ENCODE measurements at places on chromosomes 4 and X.

DNA sequence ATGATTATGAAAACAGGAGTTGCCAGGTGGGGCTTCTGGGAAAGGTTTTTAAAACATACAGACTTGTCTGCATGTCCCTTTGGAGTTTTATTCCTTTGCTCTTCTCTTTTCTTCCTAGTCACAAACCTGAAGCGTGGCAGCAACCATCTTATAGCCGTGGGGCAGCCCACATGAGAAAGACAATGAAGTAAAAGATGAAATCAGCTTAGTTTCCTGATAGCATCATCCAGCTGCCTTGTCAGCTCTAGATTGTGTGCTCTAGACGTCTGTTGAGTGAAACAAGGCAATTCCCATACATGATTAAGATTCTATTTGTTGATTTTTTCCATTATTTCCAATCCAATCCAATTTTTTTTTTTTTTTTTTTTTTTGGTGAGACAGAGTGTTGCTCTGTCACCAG is 68.9 kb downstream of the ELOVL6 start:
- DNase-seq, result no peak

DNA sequence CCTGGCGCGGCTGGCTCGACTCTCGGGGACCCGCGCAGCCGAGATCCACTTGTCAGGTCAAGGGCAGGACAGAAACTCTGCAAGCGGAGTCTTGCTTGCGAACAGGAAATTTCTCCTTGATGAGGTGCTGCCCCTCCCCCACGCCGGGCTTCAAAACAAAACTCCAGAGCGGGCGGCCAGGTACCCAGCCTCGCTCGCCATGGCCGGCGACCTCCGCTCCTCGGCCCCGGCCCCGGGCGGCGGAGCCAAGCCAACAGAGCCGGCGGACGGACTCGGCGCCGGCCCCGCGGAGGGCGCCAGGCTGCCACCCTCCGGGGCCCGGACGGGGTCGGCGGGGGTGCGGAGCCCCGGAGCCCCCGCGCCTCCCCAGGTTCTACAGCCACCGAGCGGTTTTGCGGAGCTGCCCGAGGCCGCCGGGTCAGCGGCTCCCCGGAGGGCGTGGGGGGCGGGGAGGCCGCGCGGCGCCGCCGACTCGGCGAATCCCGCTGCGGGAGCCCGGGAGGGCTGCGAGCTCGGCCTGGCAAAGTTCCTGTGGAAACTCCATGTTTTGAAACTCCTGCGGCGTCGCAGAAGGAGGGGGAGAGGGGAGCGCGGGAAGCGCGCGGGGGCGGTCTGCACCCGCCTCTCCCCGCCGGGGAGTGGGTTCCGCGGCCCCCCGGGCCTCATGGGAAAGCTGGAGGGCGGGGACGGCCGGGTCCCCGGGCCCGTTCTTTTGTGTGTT is 11.7 kb upstream of the BCOR start:
- DNase-seq, result no peak

GRCh38 chr4:183430317-183430993 is 14.0 kb upstream of the CDKN2AIP start:
- no peak for DNase-seq

- DNase-seq, result no peak
Observed at GRCh38 chr4:54215379-54216077, 13.6 kb upstream of the PDGFRA start.

DNA sequence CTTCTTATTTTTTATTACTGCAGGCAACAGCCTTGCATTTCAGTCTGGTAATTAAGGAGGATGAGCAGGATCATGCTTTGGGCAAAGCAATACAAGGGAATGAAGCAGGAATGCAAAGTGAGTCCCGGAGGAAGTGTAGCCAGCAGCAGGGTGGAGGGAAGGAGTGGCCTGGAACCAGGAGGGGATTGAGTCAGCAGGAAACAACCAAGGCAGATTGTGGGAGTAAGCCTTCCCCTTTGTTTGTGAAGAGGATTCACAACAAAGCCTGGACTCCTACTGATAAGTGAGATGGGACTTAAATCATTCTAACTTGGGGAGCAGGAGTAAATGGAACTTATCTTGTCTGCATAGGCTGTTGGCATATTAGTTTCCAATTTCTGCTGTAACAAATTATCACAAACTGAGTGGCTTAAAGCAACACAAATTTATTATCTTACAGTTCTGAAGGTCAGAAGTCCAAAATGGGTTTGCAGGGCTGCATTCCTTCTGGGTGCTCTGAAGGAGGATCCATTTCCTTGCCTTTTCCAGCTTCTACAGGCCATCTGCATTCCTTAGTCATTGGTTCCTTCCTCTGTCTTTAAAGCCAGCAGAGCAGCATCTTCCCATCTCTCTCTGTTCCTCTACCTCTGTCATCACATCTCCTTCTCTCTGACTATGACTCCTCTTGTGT is 93.2 kb upstream of the AP1S2 start:
- peak; percentile 73 for DNase-seq

- peak; percentile 66 for DNase-seq
Observed at GRCh38 chr4:41525129-41525528, 12.8 kb upstream of the LIMCH1 start.

All from bronchial epithelial cell (primary cell).